ENCODE measurements at places on chromosomes 3 and 15.
A peak's percentile ranks its signal among the peaks of the same experiment; 100 is the strongest.

DNA sequence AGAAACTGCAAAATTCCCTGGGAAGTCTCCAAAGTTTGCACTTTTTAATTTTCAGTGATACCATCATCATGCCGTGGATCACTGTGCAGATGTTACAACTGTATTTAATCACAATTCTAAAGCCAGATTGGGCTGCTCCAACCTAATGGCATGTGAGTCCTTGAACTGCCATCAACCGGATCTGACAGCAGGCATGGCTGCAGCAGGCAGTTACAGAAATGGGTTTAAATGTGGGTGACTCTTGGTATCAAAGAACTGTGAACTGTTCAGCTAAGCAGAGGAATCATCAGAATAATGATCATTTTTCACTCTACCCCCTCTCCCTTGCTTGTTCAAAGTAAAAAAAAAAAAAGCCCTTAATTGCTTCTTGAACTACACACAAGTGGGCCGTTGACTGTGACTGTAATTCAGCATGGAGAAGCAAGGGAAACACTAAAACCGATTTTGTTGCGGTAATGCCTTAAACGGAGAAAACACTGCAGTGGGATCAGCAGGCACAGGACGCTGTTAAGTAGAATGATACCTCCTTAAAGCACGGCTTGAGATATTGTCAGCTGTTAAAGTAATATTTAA, 152.4 kb downstream of the RORA start:
- no peak for DNase-seq

DNA sequence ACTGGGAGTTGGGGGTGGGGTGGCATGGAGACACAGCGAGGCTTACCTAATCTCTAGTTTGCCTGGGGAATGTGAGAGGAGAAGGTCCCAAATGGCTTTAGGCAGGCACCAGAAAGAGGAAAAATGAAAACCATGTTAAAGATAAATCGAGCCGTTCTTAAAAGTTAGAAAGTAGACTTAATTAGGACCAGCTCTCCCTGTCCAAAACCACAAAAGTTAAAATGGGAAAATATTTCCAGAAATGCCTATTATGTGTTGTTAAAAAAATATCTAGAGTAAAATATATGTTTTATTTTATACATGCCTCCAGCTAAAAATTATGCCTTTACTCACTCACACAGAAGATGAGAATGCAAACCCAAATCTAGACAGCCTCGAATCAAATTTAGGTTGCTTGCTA, 50.1 kb downstream of the LRTM1 start:
- DNase-seq: no peak

- no peak for DNase-seq
Observed at GRCh38 chr3:66106788-66107187, 68.1 kb upstream of the MAGI1 start.

GRCh38 chr3:11099306-11099705, 55.0 kb upstream of the HRH1 start:
- DNase-seq: no peak

- DNase-seq: no peak
Observed at GRCh38 chr15:47246317-47246716, 471.0 kb upstream of the SEMA6D start.

GRCh38 chr3:195268576-195269309, 2.2 kb downstream of the XXYLT1 start:
- no peak for DNase-seq

GRCh38 chr3:13746385-13746784, 133.5 kb downstream of the WNT7A start:
- DNase-seq: no peak

- no peak for DNase-seq
Observed at GRCh38 chr3:186990277-186990676, 60.0 kb downstream of the ST6GAL1 start.

DNA sequence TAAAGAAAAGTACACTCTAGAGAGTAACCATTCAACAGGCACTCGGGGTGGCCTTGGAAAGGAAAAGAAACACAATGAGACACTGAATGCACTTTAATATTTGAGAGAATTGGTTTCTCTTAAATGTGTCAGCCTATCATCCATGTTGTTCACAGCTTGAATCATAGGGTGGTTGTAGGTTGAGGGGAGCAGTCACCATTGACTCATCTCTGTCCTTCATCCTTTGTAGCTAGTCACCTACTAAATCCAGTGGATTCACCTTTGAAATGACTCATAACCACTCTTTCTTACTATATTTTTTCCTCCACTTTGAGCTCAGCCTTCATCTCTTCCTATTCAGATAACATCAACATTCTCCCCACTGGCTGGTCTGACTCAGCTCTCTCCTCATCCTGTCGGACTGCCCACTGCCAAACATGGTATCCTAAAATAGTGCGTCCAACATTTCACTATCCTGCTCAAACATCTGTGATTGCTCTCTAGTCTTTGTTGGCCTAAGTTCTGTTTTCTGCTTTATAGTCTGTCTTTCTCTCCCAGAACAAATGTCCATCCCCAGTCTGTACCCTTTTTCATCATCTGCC, 182.7 kb upstream of the GADL1 start:
- peak; percentile 52 for DNase-seq

DNA sequence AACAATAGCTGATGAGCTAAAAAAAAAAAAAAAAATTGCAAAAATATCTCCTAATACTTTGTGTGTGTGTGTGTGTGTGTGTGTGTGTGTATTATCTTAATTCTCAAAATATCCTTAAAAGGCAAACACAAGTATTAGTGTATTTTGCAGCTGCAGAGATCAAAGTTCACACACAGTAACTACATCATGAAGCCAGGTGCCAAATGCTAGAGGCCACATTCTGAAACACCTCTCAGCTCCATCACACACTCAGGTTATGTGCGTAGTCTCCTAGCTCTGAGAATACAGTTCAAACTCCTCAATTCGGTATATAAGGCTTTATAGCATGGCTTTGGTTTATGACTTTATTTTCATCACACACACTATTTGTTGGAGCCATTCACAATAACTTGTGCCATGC, 33.5 kb upstream of the PPARG start:
- no peak for DNase-seq

- DNase-seq: no peak
Observed at GRCh38 chr3:184899953-184900595, 88.1 kb downstream of the VPS8 start.

- no peak for DNase-seq
Observed at GRCh38 chr3:12797892-12798558, 1.5 kb downstream of the CAND2 start.
